GM04504 (cell line): ENCODE measurements at places on chromosomes 1 and 21.

DNA sequence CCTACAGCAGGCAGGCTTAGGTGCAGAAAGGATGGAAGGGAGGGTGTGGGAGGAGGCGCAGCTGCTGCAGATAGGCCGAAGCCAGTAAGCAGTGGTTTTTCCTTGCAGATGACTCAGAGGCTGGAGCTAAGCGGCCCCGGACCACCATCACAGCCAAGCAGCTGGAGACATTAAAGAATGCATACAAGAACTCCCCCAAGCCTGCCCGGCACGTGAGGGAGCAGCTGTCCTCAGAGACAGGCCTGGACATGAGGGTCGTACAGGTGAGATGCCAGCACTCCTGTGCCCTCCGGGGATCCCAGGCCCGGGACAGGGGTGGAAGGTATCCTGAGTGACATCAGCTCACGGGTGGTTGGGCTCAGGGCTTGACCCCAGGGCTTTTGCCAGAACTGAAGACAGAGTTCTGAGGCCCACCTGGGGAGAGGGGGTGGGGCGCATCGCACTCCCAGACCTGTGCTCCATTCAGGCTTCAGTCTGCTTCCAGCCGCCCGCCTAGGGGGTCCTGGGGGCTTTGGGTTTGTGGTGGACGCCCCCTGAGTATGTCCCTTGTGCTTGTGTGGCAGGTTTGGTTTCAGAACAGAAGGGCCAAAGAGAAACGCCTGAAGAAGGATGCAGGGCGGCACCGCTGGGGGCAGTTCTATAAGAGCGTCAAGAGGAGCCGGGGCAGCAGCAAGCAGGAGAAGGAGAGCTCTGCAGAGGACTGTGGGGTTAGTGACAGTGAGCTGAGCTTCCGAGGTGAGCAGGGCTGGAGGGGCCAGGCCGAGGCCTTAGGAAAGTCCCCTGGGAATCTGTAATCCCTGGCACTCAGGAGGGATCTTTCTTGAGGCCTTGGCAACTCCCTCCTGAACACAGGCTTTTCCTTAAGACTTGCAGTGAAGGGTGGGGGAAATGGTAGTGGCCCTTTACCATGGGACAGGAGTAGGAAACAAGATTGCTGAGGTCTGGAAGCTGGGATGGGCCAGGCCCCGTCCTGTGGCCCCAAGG is 41.5 kb downstream of the LHX4 start:
- no peak for DNase-seq

DNA sequence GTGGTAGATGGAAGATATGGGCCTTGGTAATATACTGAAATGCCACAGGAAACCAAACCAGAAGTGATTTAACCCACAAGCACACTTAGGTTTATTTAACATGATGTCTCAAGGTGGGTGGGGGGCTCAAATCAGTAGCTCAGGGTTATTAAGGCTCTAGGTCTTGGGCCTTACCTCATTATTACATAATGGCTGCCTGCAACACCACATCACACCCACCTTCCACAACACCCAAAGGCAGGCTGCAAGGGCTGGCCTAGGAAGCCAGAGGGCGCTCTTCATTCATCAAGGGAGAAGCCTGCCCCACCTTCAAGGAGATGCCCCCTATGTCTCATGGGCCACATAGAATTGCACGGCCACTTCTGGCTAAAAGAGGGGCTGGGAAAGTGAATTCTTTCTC is 6.0 kb downstream of the TFF1 start:
- no peak for DNase-seq

DNA sequence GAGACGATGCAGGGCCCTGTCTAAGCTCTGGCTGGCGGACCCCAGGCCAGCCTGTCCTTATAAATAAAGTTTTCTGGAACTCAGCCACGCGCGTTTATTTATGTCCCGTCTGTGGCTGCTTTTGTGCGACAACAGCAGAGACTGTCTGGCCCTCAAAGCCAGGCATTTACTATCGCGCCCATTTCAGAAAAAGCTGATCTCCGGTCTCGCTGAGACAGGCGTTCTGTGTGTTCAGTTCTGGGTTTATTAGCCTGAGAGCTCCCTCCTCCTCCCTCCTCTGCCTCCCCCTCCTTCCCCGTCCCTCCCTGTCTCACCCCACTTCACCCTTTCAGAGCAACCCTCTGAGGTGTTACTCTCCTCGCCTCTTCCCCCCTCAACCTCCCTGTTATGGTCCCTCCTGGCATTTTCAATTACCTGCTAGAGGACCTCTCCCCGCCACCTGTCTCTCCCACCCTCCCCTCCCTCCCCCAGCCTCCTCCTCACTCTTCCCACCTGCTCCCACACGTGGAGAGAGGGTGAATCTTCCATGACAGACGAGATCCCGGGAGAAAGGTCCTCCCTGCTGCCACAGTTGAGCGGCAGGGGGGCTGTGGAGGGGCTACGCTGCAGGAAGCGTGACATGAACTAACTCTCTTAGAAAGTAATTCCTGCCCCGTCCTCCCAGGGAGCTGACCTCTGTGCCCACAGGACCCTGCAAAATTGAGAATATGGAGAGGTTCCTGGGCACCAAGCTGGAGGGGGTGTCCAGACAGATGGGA is 59.9 kb downstream of the SPSB1 start:
- no peak for DNase-seq

DNA sequence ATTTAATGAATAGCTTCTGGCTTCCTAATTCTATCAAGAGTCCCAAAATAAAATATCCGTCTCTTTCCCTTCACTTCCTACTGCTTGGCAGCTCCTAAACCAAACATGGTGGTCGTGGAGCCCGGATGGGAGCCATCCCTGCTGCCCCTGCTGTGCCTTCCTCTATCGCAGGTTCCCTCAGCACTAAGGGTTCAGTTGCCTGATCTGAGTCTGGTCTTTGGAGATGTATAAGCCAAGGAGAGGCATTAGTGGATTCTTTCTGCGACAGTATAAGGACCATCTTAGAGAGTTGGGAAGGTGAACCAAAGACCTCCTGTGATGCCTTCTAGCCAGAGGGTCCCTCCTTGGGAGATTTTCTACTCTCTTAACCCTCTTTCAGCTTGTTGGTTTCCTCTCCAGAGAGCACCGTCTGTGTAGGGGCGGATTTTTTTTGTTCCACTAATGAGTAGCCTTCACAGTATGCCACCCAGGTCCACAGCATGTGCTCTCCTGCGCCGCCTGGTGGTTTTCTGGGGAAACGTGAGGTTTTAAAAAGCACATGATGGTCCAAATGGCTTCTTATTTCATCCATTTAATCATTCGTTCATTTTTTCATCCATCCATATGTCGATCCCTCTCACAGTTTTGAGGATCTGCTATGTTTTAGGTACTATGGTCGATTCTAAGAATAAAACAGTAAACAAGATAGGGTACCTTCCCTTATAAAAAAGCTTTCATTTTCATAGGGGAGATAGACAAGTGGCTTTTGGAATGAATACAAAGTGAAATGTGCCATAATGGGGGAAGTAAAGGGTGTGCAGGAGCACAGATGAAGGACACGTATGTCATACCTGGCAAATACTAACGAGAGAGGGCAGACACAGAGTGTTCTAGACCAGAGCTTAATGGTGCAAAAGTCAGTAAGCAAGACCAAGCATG is 71.0 kb downstream of the NFASC start:
- peak; percentile 44 for DNase-seq

DNA sequence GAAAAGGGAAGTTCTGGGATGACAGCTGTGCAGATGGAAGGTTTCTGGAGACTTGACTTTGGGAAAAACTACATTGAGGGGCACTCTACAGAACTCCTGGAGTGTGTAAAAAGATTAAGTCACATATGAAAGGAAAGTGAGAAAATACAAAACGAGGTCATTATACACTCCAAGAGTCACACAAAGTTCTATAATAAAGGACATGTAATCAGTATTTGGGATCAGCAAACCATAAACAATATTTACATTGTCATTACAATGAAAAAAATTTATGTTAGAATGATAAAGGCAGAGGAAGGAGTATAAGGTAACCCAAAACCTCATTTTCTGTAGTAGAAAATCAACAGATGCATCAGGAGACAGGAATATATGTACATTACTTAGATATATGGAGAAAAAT is 22.8 kb downstream of the NUP133 start:
- no peak for DNase-seq

GRCh38 chr1:206014601-206015000 is 9.1 kb downstream of the CTSE start:
- DNase-seq = no peak

GRCh38 chr1:117026361-117026760 is 24.8 kb downstream of the CD101 start:
- no peak for DNase-seq

- no peak for DNase-seq
Observed at GRCh38 chr1:70084314-70084915, 121.0 kb downstream of the LRRC40 start.

DNA sequence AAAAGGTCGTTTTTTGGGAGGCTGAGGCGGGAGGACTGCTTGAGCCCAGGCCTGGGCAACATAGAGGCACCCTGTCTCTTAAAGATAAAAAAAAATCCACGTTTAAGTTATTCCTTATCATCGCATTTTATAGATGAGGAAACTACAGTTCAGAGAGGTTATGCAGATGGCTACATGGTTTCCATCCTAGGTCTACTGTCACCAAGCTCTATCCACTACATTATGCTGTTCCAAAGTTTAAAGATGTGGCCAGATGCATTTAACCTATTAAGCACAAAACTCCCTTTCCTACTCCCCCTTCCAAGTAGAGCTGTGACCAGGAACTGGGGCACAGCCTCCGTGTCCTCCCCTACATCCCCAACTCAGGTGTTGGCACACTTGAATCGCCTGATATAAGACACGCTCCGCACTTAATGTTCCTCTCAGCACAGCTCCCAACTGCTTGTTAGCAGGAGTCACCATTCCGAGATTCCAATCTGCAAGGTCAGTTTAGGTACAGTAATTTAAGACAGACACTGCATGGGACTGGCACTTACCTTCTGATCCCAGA is 1.3 kb downstream of the TAF5L start:
- no peak for DNase-seq

DNA sequence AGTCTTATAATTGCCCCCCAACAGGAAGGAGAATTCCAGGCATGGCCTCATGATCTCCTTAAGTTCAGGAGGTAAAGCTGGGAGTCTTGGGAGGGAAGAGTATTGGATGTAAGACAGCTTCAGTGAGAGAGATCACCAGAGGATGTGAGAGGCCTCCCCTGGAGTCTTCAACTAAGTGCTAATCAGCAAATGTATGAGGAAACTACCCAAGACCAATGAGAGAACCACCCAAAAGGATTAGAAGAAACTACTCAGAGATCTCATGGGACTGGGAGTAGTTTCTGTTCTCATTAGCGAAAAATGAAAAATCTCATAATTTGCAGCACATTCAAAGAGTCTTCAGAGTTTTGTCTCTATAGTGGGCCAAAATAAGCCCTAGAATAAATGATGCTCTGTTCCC is 36.6 kb upstream of the WNT2B start:
- no peak for DNase-seq

DNA sequence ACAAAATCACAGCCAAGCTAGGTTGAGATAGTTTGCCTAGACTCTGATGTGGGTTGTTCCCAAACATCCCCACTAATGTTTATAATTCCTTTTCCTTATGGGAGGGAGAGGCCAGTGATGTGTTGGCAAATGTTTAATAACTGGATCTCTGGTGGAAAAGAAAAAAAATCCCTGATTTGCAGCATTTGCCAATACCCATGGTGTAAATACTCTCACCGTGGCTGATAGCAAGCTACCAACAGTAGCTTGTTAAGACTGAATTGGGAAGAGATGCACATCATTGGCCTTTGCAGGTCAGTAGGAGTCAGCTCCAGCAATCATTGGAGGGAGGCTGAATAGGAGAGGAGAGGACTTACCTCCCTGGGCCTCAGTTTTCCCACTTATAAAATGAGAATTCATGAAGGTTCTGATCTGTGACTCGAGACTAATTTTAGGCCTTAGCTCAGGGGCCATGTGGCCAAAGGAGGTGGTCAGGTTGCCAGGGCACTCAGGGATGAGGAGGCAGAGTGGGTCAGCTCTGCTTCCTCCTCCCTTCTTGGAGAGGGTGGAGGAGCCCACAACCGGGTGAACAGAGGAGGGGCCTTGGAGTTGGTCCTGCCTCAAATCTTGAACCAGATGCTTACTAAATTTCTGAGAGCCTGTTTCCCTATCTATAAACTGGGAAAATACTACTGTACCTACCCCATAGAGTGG is 20.0 kb upstream of the SCMH1 start:
- no peak for DNase-seq

- DNase-seq = no peak
Observed at GRCh38 chr1:19074902-19075721, 118.6 kb upstream of the IFFO2 start.

GRCh38 chr21:34691390-34692032 is 22.7 kb downstream of the CLIC6 start:
- no peak for DNase-seq

GRCh38 chr1:213131851-213132655 is 81.0 kb downstream of the RPS6KC1 start:
- DNase-seq = no peak

GRCh38 chr1:78348496-78349284 is 142.1 kb upstream of the PTGFR start:
- no peak for DNase-seq

- DNase-seq = no peak
Observed at GRCh38 chr1:19414515-19415121, 70.7 kb downstream of the CAPZB start.

GRCh38 chr1:246591504-246591903 is 25.2 kb downstream of the CNST start:
- DNase-seq = no peak

- DNase-seq = no peak
Observed at GRCh38 chr1:64766429-64766828, 21.6 kb downstream of the RAVER2 start.

DNA sequence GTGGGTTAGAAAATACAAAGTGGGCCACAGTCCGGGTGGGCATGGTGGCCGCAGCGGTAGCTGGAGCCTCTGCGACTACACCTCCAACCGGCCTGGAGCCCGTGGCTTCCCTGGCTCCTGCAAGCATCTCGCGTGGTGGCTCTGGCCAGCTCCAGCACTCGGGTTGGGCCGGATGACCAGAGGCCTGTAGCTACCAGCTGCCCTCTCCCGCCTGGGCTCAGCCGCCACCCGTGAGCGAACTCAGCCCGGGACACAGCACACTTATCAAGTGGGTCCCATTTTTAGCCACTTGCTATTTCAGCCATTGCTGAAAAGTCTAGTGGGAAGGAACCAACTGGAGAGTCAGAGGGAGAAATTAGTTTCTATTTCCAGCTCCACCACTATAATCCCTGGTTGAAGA is 107.7 kb upstream of the CACYBP start:
- DNase-seq = no peak

- DNase-seq = peak; percentile 83
Observed at GRCh38 chr1:8889925-8890785, 11.7 kb upstream of the ENO1 start.

DNA sequence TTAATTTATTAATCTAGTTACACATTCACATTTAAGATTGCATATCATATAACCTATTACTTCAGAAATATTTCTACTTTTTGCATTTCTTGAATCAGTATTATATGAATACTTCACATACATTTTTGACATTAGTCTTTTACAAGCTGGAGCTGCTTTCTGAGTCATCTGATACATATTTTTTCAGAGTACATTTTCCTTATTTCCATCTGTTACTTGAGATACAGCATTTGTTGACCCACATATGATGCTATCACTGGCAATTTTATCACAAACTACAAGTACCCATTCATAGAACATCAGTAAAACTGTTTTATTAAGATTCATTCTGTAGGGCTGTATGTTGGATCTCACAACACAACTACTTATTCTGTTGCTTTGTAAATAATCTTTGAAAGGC is 367.2 kb upstream of the ST6GALNAC5 start:
- DNase-seq = no peak
